ENCODE measurements at places on chromosomes 11 and 22.

DNA sequence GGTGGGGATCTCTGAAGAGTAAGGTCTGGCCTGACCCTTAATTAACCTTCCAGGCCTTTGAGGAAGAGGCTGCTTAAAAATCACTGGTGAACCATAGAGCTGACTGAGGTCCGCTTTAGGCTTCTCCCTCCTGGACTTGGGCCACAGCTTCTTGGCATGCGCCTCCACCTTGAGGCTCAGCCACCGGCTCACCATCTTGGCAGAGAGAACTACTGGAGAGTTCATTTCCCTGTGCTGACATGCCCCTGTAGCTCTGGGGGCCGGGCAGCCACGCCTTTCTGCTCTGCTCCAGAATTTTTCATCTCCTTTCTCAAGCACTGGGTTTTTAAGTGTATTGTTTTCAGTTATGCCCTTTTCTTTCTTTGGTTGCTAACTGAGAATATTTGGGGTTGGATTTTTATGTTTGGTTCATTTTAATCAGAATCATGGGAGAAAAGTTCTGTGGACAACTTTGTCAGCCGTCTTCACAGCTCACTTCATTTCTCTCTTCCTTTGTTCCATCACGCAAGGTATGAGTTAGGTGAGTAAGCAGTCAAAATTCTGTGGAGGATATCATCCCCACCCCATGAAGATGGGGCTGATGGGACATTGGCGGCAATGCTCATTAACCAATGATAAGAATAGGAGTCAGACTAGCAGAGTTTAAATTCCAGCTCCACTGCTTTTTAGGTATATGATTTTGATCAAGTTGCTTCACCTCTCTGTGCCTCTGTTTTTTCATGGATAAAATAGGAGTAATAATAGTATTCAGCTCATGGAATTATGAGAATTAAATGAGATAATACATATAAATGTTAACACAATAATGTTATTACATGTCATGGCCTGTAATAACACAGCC, 103.9 kb downstream of the DBX1 start:
- DNase-seq = no peak

- DNase-seq = no peak
Measured at GRCh38 chr11:37105427-37105826, 507.4 kb upstream of the RAG2 start.

DNA sequence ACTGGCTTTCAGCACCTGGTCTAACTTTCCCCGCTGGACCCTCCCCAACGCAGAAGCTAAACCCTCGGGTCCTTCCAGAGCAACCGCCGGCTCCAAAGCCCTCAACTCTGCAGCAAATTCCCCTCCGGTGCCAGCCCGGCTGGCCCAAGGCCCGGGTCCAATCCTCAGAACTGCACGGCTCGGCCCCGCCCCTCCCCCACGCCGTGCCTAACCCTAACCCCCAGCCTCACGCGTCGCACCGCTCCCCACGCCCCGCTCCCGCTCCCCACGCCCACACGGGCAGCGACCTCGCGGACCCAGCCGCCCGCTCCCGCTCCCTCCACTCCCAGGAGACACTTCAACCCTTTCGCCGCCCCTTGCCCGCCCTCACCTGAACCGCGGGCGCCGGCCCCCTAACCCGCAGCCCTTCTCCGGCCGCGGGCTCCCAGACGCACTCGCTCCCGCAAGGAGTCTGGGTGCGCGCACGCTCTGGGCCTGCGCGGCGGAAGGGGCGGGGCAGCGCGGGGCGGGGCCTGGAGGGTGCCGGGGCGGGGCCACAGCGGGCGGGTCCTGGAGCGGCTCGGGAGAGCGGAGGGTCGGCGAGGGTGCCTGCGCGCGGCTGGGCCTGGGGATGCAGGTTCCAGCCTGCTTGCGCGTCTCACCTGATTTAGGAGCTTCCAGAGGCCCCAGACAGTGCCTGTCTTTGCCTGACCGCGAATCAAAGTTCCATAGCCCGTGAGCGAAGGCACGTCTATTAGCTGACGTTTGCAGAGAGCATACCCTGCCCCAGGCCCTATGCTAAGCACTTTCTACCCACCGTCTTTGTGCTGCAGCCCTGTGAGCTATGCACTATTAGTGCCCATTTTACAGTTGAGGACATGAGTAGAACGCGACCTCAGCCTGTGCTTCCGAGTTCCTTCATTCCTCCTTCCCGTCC, at the start of gene NFRKB:
Gene NFRKB, minus strand, starts transcription at position 453 of the 916 bp plus-strand sequence. CDS start 2,729 bp downstream, outside the sequence.
- DNase-seq = peak; percentile 96

GRCh38 chr11:60281485-60281884, 1.0 kb downstream of the MS4A4A start:
- DNase-seq = no peak

DNA sequence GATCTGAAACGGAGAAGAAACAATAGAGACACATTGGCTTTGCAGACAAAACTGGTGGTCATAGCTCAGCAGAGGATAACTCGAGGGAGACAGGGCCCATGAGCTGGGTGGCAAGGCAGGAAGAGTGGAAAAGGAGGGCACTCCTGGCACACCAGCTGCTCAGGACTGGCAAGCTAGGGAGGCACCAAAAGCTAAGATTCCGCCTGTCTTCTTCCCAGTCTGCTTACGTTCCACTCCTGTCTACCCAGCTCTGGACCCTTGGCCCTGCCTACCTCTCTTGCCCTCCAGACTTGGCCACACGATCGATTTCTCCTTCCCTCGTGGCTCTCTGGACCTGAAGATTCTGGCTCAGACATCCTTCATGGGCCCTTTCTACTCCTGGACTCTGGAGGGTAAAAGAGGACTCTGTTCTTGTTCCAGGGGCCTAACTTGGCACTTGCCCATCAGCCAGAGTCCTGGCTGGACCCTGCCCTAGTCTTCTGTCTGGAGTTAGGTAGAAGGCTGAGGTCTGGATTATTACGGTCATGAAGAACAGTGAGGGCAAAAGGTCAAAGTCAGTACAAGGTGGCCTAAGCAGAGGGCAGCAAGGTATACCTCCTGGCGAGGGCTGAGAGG, 115.2 kb upstream of the PITPNB start:
- DNase-seq = no peak
